ENCODE measurements at places on chromosomes 4 and X.

GRCh38 chr4:19224820-19225219 is 1026.9 kb upstream of the SLIT2 start:
- no peak for DNase-seq

DNA sequence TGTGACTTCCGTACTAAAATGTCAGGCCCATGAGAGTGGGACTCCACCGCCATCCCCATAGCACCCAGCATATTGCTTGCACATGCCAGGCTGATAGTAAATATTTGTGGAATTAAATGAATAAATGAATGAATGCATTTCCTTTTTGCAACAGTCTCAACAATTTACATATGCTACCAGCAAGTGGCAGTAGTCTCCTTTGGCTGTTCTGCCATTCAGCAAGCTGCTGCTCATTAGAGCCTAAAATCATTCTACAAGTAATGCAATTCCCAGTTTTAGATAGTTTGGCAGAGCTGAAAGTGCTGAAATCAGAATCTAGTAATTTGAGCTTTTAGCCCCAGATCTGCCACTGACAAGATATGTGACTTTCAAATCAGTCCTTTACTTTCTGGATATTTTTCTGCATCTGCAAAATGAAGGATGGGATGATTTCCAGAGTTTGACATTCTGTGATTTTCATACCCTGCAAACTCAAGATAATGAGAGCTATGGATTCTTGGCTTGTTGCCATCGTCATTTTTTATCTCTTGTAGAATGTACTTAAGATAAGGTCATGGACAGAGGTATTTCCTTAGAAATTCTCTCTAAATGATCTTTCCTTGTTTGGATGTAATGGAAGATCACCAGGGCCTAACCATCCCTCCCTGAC is 35.7 kb upstream of the INTS6L start:
- no peak for DNase-seq

GRCh38 chr4:7815981-7816380 is 123.7 kb downstream of the AFAP1 start:
- no peak for DNase-seq

GRCh38 chr4:118918388-118918787 is 29.7 kb downstream of the SYNPO2 start:
- DNase-seq = no peak

- no peak for DNase-seq
Measured at GRCh38 chr4:165519591-165519990, 140.8 kb downstream of the CPE start.

DNA sequence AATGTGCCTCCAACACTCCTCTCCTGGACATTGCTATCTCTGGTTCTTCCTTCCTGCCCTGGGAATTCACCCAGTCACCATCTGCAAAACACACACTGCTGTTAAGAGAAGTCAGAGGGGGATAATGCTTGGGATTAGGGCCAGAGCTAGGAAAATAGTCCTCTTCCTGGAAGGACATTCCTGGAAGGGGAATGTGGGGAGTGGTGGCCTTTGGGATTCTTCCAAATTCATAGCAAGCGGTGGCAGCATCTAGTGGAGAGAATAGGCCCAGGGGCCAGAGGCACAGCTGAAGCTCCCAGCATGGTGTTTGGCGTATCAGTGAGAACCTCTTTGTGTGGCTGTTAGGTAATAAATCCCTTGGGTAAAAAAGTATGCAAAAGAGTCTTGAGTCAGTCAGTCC is 34.3 kb downstream of the SHROOM4 start:
- DNase-seq = no peak

- DNase-seq = no peak
Measured at GRCh38 chr4:185304541-185304940, 91.2 kb downstream of the LRP2BP start.
